ENCODE measurements at places on chromosomes 7 and 10. TPM values are rescaled to one million over a fixed set of nuclear protein-coding genes. Genes with fewer than 3 reads are reported as not detected.

The KCNH2 gene
- 82.1 TPM for total RNA-seq

The ARHGEF5 gene
- total RNA-seq = 5.4 TPM

The GPAM gene
- total RNA-seq = 137 TPM

The ZNF365 gene
- 1.8 TPM for total RNA-seq

The MINDY4 gene
- total RNA-seq = 5.1 TPM

The TM9SF3 gene
- 97.8 TPM for total RNA-seq
